ENCODE measurements at places on chromosomes 7 and 10. TPM values are rescaled to one million over a fixed set of nuclear protein-coding genes. Genes with fewer than 3 reads are reported as not detected.

LRIT2 gene
- not detected for total RNA-seq

RAB19 gene
- total RNA-seq = not detected

SLC29A3 gene
- total RNA-seq = 26.4 TPM

SAMD9L gene
- 0.64 TPM for total RNA-seq

PALD1 gene
- total RNA-seq = 8.5 TPM

CDHR1 gene
- 0.14 TPM for total RNA-seq

PDGFA gene
- total RNA-seq = 31.2 TPM

MEOX2 gene
- not detected for total RNA-seq

GFRA1 gene
- 7.4 TPM for total RNA-seq

HOXA1 gene
- total RNA-seq = 3.8 TPM

MYO1G gene
- total RNA-seq = 0.13 TPM

SLC26A5 gene
- total RNA-seq = not detected

SCRN1 gene
- total RNA-seq = 57.0 TPM

THSD7A gene
- 3.3 TPM for total RNA-seq

FAM131B gene
- total RNA-seq = 0.43 TPM

OR13A1 gene
- total RNA-seq = not detected

ITIH2 gene
- 0.27 TPM for total RNA-seq

TFPI2 gene
- total RNA-seq = 246 TPM

ASIC3 gene
- 9.5 TPM for total RNA-seq

CYP2E1 gene
- 0.35 TPM for total RNA-seq

FKBP9 gene
- total RNA-seq = 90.8 TPM

SMARCD3 gene
- total RNA-seq = 10.5 TPM

C10orf143 gene
- total RNA-seq = 1.1 TPM

TMEM270 gene
- total RNA-seq = 0.23 TPM

HTR7 gene
- total RNA-seq = 0.12 TPM

DYDC1 gene
- not detected for total RNA-seq

CXCL12 gene
- not detected for total RNA-seq

PRTFDC1 gene
- 22.2 TPM for total RNA-seq

SEPTIN7 gene
- 298 TPM for total RNA-seq

LRIT1 gene
- not detected for total RNA-seq

FXYD4 gene
- not detected for total RNA-seq

WAC gene
- total RNA-seq = 78.5 TPM

PILRA gene
- 5.2 TPM for total RNA-seq

NME8 gene
- total RNA-seq = not detected

NODAL gene
- not detected for total RNA-seq

LRWD1 gene
- total RNA-seq = 33.2 TPM

ACTL6B gene
- total RNA-seq = not detected

SLC13A1 gene
- total RNA-seq = not detected

ANKRD61 gene
- total RNA-seq = 0.22 TPM

RBM33 gene
- total RNA-seq = 26.8 TPM

SYT15B gene
- total RNA-seq = 5.2 TPM

MTERF1 gene
- total RNA-seq = 10.1 TPM

SPRN gene
- total RNA-seq = 0.18 TPM

SEMA3E gene
- 1.8 TPM for total RNA-seq

CDK14 gene
- total RNA-seq = 0.56 TPM

PDE1C gene
- 3.3 TPM for total RNA-seq

CCL26 gene
- total RNA-seq = 6.8 TPM

MSRB2 gene
- 14.7 TPM for total RNA-seq

KCNIP2 gene
- total RNA-seq = 0.98 TPM

FRMPD2 gene
- not detected for total RNA-seq

CTAGE6 gene
- not detected for total RNA-seq

HYAL4 gene
- not detected for total RNA-seq

PIK3CG gene
- not detected for total RNA-seq

NYAP1 gene
- 4.2 TPM for total RNA-seq

ADAM22 gene
- total RNA-seq = 0.06 TPM

WNT8B gene
- total RNA-seq = not detected
